ENCODE measurements at places on chromosomes 4 and X.

GRCh38 chrX:100948557-100948956 is 19.8 kb upstream of the XKRX start:
- DNase-seq, result no peak

- no peak for DNase-seq
Measured at GRCh38 chr4:7831858-7832730, 107.6 kb downstream of the AFAP1 start.

GRCh38 chr4:41098093-41099048 is 116.0 kb downstream of the APBB2 start:
- DNase-seq, result no peak

DNA sequence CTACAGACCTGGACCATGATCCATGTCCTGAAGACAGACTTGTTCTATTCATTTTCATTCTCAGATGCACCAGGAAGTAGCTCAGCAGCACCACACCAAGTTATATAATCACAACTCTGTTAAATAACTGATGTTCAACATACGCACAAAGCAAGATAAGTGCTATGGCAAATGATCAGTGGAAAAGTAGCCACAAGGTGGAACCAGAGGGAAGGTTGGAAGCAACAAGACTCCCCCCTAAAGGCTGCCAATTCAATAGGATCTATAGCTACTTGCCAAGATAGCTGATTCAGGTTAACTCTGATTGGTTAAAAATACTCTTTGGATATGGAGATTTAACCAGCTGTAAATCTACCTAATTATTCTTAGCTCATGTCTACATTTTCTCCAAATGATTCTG is 23.7 kb upstream of the FAM47B start:
- no peak for DNase-seq

GRCh38 chr4:92304121-92304520 is 355 bp downstream of the GRID2 start:
- no peak for DNase-seq

DNA sequence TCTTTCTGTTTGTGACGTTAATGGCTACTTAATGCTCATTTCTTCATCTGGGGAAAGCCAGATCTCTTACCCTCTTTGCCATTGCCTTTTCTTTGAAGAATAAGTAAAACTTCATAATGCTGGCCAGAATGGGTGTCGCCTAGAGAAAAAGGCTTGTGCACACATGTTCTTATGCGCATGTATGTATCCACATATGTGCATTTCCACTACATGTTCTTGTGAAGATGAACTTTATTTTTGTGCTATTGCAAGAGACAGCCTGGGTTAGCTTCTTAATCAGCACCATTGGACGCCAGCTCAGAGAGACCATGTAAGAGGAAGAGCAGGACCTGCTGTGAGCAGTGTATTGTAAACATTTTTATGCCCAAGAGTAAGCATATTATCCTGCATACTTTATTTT is 178.7 kb downstream of the SPRY1 start:
- no peak for DNase-seq

- DNase-seq, result no peak
Measured at GRCh38 chr4:64594723-64595122, 185.5 kb upstream of the TECRL start.

GRCh38 chr4:3256230-3257102 is 7.5 kb downstream of the MSANTD1 start:
- no peak for DNase-seq

- no peak for DNase-seq
Measured at GRCh38 chr4:62591756-62592155, 1391.6 kb downstream of the ADGRL3 start.

DNA sequence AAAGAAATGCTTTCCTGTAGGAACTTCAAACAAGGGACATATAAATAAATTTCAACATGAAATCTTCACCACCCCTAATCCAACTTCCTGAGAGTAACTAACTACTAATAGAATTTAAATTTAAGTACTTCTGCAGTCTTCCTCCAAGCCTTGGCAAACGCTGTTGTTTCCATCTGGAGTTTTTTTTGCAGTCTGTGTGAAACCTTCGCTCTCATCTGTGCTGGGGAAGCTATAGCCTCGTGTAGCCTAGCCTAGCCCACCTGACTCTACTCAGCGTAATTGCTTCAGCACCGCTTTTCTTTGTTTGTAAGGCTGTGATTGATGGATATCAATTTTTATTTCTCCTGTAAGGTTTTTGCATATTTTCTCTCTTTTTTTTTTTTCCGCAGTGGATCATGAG is 30.9 kb downstream of the STOX2 start:
- DNase-seq, result no peak

DNA sequence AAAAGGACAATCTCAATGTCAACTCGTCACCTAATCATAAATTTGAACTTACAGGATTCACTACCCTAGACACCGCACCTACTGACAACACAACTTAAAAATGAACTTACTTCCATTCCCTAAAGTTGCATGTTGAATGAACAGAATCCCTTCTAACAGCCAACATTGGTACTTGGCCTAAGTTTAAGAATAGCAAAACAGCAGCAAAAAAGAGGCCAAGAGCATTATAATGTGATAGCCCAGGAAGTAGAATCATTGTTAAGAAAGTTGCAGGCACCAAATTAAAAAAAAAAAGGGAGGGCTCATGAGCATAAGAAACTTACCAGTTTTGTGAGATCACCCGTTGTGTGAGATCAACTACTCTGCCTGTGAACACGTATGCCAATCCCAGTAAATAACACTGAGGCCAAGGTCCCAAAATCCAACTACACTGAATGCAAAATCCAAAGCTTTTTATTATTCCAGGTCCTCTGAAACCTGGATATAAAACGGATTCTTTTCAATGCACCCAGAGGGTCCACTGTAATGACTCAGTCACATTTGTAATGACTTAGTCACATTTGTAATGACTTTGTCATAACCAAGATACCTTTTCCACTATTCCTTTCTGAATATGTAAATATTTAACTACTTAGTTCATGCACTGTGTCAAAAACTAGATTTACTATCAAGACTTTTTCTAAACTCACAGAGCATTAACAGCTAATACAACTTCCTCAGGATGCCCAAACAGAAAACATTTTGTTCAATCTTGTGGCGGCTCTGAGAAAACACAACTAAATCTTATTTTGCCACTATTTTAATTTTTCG is 6.8 kb downstream of the HNRNPDL start:
- DNase-seq, result no peak

- peak; percentile 0 for DNase-seq
Measured at GRCh38 chrX:109886122-109886761, 116.7 kb upstream of the TMEM164 start.

DNA sequence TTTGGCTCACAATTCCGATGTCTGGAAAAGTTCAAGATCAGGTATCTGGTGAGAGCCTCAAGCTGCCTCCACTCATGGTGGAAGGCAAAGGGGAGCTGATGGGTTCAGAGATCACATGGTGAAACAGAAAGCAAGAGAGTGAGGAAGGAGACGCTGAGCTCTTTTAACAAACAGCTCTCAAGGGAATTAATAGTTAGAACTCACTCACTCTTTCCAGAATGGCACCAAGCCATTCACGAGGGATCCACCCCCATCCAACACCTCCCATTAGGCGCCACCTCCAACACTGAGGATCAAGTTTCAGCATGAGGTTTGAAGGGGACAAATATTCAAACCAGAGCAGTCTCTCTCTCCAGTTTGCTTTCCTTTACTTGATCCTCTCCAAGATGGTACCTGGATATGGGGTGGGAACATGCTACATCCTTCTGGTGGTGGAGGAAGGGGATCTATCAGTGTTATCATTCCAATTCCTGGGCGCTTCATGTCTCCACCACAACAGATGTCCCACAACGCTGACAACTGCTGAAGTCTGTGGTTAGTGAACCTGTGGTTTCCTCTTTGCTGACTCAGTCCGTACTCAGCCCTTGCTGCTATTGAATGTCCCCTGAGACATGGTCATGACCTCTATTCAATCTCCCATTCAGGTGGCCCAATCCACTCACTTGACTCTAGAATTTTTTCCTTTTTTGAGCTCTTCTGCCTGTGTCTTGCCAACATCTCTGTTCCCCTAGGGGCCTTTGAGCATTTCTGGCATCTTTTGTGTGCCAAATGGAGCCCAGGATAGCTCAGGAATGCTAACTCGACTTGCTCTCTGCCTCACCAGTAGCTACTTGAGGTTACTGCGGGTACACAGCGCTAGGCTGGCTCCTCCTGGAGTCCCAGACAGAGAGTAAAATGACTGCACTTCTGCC is 395.2 kb downstream of the MID1IP1 start:
- no peak for DNase-seq

DNA sequence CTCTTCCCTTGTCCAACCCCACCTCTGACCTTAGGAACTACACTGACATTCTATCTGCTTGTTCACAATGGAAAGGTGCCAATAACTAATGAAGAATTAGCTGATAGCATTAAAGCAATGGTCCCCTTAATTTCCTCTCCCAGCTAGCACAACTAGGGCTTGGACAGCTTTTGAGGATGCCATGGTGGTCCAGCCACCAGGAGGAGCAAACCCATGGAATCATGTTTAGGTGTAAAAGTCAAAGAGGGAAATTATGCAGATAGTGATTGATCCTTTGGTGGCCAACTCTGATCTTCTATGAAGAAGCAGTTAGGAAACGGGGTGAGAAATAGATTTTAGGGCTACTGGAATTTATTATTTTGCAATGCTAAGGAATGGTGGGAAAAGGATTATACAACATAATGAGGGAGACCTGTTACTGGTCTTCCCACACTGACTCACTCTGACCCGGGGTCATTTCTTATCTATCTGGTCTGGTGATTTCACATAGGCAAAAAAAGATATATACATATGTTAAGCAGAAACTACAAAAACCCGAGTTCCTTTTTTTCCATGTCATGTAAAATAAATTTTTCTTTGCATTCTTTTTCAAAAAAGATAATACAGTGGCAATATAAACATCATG is 45.8 kb upstream of the FBXW7 start:
- no peak for DNase-seq

GRCh38 chr4:45183905-45184304 is 457.5 kb upstream of the GNPDA2 start:
- no peak for DNase-seq

GRCh38 chr4:32778025-32778424 is 2057.9 kb downstream of the PCDH7 start:
- no peak for DNase-seq

DNA sequence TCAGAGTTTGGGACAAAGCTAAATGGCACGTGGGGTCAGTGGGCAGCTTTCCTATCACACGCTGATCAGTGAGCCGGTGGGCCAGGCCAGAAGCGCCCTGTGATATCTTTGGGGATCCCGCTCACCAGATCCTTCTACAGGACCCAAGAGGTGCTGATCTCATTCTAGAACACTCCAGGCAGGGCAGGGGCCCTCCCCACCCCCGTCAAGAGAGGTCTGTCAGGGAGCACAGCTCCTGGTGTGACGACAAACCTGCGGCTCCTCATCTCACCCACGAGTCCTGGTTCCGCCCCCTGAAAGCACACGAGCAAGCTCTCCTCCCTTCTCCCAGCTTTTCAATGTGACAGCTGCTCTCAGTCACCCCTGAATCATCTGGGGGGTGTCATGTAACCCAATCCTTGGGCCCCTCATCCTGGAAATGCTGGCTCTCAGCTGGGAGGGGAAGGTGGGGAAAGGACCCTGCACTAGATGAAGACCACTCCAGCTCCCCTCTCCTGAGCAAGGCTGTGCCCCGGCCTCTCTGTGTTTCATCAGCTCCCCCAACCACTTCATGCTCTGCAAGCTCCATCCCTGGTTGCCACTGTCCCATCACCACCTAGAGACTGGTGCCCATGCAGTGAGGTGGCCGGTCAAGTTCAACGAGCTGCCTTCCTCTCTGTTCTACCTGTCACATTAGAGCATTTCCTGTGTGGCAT is 4.6 kb downstream of the HCFC1 start:
- DNase-seq, result no peak

DNA sequence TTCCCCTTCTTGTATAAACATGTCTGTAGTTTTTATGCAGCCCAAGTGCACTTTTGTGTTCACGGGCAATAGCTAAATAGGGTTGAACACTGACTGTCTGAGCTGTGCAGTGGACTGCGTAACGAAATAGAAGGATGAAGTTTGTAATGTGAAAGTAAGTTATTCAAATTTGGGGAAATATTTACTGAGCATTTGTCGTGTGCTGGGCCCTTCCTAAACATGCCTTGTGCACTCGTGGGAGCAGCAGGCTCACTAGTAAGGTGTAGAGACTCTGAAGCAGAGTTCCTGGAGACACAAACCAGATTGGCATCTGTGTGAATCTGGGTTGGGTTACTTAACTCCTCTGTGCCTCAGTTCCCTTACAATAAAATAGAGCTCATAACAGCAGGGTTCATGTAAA is 51.7 kb upstream of the C1QTNF7 start:
- no peak for DNase-seq

GRCh38 chr4:78409612-78410202 is 141.9 kb upstream of the ANXA3 start:
- no peak for DNase-seq

GRCh38 chr4:32477518-32477917 is 1757.3 kb downstream of the PCDH7 start:
- DNase-seq, result no peak

DNA sequence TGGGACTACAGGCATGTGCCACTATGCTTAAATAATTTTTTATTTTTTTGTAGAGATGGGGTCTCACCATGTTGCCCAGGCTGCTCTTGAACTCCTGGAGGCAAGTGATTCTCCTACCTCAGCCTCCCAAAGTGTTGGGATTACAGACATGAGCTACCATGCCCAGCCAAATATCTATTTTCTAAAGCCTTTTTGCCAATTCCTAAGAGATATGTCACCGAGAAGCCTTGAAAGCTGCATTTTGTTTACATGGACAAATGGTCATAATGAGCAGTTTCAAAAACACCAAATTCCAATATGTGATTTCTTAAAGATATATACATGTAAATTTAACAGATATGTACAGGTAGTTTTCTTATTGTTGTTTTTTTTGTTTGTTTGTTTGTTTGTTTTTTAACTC is 33.0 kb upstream of the PGRMC2 start:
- no peak for DNase-seq

DNA sequence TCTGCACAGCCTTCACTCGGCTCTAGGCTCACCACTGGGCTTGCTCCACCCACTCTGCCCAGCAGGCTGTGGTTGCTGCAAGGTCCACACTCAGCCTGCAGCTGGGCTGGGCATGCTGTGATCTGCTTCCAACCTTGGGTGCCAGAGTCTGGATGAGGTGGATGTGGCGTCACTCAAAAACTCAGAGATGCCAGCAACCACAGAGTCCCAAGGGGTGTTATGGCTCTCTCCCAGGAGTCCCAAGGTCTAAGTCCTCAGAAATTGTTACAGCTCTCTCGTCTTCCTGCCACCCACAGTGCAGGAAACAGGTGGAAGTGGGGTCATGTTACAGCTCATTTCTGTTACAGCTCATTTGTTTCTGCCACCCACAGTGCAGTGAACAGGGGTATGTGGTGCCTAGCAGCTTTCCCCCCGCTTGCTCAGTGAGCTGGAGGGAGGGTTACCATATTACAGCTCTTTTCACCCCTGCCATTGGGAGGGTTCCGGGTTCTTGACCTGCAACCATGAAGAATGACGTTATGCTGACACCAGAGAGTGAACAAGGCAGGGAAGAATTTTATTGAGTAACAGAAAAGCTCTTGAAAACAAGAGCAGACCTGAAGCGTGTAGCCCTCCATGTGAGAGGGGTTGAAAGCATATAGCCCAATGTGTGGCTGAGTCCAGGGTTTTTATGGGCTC is 893.9 kb downstream of the PCDH7 start:
- DNase-seq, result no peak
